Psoas muscle (tissue), 8 donors: ENCODE measurements at places on chromosomes 7 and 10. TPM values are rescaled to one million over a fixed set of nuclear protein-coding genes. Genes with fewer than 3 reads are reported as not detected.

DNA sequence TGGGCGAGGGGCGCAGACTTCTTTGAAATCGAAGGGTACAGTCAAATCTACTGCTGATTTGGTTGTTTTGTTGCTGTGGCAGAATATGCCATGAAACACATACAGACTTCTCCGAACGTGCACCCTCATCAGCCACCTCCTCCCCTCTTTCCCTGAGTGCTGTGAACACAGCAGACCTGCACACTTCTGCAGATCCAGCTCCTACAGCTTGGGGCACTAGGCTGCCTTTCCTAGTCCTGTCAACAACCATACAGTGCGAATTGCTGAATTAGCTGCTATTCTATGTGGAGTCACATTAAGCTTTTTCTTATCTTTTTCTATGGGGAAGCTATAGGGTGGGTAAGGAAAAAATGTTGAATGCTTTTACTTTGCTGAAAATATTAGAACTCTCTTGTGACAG lies 57.5 kb downstream of the COL17A1 start:
- H3K36me3 ChIP-seq, result peaks cover 10% of the 10 kb centered on the region
- DNase-seq, result no peak
- no peak overlapping the region for H3K27ac ChIP-seq

- no peaks in the 10 kb centered on the region for H3K4me1 ChIP-seq
- H3K4me3 ChIP-seq, result no peak overlapping the region
- H3K27ac ChIP-seq, result no peak overlapping the region
- no peak for DNase-seq
Measured at GRCh38 chr10:56632537-56632936, 271.5 kb upstream of the ZWINT start.

GRCh38 chr7:44621750-44622103 lies 15.3 kb downstream of the OGDH start:
- no peak overlapping the region for H3K4me3 ChIP-seq
- H3K27ac ChIP-seq, result peak overlapping the region; percentile 75
- DNase-seq, result no peak
- H3K36me3 ChIP-seq, result no peaks in the 10 kb centered on the region

- H3K36me3 ChIP-seq, result no peaks in the 10 kb centered on the region
- H3K4me1 ChIP-seq, result no peaks in the 10 kb centered on the region
- no peak overlapping the region for H3K27ac ChIP-seq
- no peak overlapping the region for H3K4me3 ChIP-seq
- no peaks in the 10 kb centered on the region for H3K27me3 ChIP-seq
Measured at GRCh38 chr10:82813856-82814255, 938.9 kb downstream of the NRG3 start.

DNA sequence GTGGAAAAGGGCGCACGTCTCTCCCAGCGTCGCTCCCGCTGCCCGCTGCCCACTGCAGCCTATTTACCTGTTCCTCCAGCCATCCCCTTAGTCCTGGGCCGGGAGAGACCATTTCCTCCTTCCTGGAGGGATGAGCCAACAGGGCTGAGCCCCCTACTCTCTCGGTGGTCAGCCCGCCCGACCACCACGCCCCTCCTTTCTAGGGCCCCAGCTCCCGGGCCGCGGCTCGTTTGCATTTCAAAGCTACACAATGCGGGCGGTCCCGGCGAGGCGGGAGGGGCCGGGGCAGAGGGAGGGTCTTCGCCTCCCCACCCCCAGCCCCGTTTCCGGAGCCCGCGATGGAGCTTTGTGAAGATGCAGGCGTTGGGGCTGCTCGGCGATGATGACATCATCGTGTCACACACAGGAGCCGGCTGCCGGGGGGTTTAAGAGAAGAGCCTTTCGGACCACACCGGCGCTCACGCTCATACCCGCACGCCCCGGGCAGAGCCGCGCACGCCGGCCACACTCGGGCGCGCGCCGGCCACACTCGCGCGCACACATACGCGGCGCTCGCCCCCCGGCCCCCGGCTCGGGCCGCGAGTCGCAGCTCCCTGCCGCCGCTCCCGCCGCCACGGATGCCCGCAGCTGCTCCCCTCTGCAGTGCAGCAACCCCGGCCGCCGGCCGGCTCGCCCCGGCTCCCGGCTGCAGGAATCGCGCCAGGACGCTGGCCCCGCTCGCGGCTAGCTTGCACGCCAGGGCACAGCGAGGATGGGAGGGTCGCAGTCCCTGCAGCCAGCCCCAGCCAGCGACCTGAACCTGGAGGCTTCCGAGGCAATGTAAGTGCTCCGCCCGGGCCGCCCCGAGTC lies 107.7 kb upstream of the BTBD16 start:
- peak overlapping the region; percentile 50 for H3K4me3 ChIP-seq
- no peak for DNase-seq
- H3K36me3 ChIP-seq, result peaks cover 49% of the 10 kb centered on the region

- H3K27me3 ChIP-seq, result no peaks in the 10 kb centered on the region
- H3K27ac ChIP-seq, result no peak overlapping the region
Measured at GRCh38 chr10:71724539-71724938, 5.0 kb upstream of the C10orf105 start.

GRCh38 chr10:29698773-29699490 lies 64.2 kb upstream of the SVIL start:
- no peaks in the 10 kb centered on the region for H3K27me3 ChIP-seq
- H3K4me1 ChIP-seq, result peaks cover 31% of the 10 kb centered on the region
- no peak overlapping the region for H3K4me3 ChIP-seq
- DNase-seq, result no peak
- H3K27ac ChIP-seq, result peak overlapping the region; percentile 11

DNA sequence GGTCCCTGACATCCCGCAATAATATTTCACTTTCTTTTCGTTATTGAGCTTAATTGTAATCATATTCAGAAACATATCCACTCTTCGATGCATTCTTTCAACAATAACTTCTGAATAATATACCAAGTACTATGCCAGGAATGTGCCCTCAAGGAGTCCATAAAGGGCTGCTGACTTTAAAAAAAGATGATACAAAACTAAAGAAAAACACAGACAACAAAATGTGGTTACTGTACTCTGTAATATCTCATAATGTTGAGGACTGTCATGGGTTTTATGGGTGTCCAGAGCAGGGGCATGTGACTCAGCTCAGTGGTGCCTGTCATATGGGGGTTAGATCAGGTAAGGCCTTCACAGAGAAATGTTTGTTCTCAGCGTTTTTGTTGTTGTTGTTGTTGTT lies 73.7 kb downstream of the ARL4A start:
- H3K36me3 ChIP-seq, result no peaks in the 10 kb centered on the region
- H3K4me3 ChIP-seq, result no peak overlapping the region
- DNase-seq, result no peak
- H3K27ac ChIP-seq, result no peak overlapping the region

DNA sequence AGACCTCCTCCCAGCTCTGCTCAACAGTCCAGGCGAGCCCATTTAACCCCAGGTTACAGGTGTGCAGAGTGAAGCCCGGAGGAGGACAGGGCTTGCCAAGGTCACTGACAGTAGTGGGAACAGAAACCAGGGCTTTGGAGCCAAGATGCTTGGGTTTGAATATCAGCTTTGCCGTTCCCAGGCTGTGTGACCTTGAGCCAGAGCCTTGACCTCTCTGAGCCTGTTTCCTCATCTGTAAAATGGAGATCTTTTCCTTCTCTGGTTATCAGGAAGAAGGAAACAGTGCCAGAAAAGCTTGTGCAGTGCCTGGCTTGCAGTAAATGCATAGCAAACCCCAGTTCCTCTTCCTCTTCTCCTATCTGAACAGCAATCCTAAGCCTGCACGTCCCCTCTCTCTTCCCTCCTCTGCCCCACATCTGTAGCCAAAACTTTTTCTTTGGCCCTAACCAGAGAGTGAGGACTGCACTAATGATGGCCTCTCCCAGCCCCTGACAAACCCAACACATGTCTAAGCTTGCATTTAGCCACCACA lies 21.4 kb upstream of the MLXIPL start:
- no peak overlapping the region for H3K4me3 ChIP-seq
- DNase-seq, result no peak
- no peaks in the 10 kb centered on the region for H3K36me3 ChIP-seq
- no peak overlapping the region for H3K27ac ChIP-seq

DNA sequence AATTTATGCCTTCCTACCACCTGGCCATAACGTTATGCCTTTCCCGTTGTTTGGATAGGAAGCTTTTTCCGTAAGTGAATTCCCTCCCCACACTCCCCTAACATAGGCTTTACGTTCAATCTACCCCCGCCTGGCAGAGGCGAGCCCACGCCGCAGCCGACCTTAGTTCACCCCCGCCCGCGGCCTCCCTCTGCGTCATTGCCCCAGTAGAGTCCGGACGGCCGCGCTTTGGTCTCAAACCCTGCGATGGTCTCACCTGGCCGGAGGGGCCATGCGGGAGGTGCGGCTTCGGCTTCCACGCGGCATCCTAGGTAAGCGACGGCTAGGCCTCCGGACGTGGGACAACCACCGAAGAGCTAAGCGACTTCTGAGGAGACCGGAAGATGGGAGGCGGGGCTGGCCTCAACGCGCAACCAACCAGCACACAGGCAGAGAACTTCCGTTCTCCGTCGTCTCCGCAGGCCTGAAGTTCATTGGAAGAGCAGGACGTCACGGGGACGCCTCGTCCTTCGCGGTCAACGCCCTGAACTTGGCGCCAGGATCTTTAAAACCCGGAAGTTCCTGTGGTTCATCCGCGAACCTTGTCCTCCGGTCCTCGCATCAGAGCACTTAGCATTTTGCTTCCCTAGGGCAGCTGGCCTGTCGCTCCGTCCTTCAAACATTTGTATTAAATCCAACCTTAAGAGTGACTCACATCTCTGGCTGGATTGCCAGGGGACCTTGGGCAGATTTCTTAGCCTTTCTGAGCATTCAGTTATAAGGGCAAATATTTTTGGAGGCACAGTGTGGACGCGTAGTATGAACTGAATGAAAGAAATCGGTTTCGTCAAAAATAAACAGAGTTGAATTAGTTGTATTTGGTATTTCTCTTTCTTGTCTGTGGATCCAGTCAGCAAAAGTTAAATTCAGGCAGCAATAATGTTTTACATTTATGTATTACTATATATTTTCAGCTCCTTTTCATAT lies at the start of gene CHCHD2:
Gene CHCHD2 (minus strand): TSS at position 369 of the 966 bp plus-strand sequence. CDS start 63 bp downstream, at position 306.
- peak within 1 kb of the TSS; percentile 85 for H3K4me3 ChIP-seq
- peaks cover 11% of the 10 kb centered on the region for H3K4me1 ChIP-seq
- H3K27ac ChIP-seq, result peak within 1 kb of the TSS; percentile 95
- peak; percentile 98 for DNase-seq
- peaks cover 9% of the 10 kb centered on the region for H3K36me3 ChIP-seq

DNA sequence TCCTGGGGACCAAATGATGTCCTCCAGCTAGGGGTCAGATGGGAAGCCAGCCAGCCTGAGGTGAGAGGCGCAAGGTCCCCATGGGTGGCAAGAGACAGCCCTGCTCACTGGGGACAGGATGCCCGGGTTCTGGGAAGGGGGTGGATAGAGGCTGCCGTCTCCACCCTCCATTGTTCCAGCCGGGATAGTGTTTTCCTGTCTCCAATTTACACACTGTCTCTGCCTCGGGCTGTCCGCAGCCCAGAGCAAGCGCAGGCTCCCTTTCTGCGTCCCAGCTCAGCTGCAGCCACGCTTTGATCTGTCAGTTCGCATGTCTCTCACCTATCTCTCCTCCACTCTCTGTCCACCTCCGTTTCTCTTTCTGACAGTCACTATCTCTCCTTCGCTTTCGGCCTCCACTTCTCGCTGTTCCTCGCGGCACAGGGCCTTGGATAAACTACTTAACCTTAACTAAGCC lies 2.1 kb downstream of the EPHB4 start:
- no peak for DNase-seq
- H3K27ac ChIP-seq, result no peak overlapping the region
- H3K27me3 ChIP-seq, result peaks cover 52% of the 10 kb centered on the region
- no peaks in the 10 kb centered on the region for H3K36me3 ChIP-seq
- H3K4me3 ChIP-seq, result peak overlapping the region; percentile 67

DNA sequence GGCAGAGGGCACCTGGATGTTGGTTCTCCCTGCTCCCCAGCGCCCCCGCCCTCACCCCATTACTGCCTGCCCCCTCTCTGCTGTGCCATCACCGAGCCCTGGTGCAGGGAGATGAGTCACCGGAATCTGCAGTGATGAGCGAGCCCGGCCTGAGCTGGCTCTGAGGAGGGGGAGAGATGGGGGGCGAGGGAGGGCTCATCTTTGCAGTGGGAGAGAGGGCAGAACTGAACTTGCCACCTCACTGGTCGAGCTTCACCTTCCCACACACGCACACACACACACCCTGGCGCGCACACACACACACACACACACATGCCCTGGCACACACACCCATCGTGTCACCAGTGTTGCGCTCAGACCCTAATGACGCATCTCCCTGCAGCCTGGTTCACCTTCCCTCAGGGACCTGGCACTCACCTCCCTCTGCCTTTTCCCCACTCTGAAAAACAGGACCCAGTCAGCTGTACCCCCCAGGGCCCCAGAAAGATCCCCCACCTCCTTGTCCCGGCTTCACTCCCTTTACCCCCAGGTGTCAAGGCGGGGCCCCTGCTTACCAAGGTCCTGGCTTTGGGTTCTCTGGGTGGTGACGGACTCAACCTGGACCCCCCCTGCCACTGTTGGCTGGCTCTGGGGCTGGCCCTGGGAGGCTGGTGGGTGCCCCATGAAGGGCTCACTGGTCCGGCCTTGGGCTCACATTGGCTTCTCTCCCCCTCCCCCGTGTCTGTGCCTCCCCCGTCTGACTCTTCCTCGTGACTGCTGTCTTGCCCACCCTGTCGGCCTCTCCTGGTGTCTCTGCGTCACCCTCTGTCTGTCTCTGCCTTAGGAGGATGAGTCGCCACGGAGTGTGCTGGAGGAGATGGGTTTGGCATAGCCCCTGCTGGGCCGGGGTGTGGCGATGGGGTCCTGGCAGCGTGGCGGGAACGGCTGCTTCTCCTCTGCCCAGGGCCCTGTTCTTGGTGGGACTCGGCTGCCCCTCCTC lies 5.4 kb downstream of the VGF start:
- peaks cover 4% of the 10 kb centered on the region for H3K4me1 ChIP-seq
- DNase-seq, result no peak
- H3K4me3 ChIP-seq, result no peak overlapping the region
- H3K27ac ChIP-seq, result no peak overlapping the region

DNA sequence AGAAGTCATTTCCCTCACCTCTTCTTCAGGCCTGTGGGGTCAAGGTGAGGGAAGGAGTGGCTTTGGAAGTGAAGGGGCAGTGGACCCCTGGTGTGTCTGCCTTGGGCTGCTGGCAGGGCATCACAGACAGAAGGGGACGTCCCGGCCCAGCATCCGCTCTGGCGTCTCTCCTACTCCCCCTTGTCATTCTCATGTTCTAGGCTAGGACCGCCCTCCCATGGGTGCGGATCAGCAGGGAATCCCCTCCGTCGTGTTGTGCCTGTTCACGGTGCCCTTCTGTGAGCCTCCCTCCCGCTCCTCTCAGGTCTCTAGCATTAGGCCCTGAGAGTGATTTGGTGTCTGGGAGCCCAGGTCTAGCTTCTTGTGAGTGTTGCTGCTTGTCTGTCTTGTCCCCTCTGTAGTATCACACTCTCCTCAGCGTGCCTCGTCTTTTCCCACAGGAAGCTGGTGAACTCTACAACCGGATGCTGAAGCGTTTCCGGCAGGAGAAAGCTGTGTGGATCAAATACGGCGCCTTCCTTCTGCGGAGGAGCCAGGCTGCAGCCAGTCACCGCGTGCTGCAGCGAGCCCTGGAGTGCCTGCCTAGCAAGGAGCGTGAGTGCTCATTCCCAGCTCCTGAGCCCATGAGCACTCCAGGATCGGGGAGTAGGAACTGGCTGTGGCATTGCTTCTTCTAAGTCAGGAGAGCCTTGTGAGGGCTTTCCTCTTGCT lies 8.5 kb downstream of the CALHM2 start:
- no peaks in the 10 kb centered on the region for H3K27me3 ChIP-seq
- DNase-seq, result no peak
- peaks cover 100% of the 10 kb centered on the region for H3K36me3 ChIP-seq
- H3K4me3 ChIP-seq, result no peak overlapping the region
- peak overlapping the region; percentile 21 for H3K27ac ChIP-seq

CALML3 gene
- 0.03 TPM for polyA plus RNA-seq

COL13A1 gene
- polyA plus RNA-seq, result 0.35 TPM

GLI3 gene
- polyA plus RNA-seq, result 1.2 TPM

MYH16 gene
- not detected for polyA plus RNA-seq

IL6 gene
- 4.1 TPM for polyA plus RNA-seq

FAM171A1 gene
- 6.5 TPM for polyA plus RNA-seq

NCF1 gene
- polyA plus RNA-seq, result 0.36 TPM
